Skin of body (tissue), 3 donors: ENCODE measurements at places on chromosomes 1 and 21. TPM values are rescaled to one million over a fixed set of nuclear protein-coding genes. Genes with fewer than 3 reads are reported as not detected.

DNA sequence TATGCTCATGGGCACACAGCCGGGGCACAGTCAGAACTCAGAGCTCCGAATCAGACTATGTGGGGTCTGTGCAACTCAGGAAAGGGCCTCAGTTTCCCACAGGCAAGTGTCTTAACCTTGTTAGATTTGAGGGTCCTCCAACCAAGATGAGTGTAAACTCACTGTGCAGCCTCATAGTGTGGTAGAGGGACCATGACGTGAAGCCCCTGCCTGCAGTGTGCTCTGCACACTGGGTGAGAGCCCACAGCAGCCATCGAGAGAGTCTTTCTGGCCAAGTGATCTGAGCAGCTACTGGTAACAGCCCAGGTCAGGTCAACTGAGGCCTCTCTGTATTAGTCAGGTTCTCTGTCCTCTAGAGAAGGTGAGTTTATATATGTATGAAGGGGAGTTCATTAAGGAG, 592 bp upstream of the LYPD8 start:
- DNase-seq: no peak

The SIK1 gene
- total RNA-seq: 26.6 TPM

The LCE1E gene
- 0.59 TPM for total RNA-seq

The TEDDM1 gene
- not detected for total RNA-seq

The CLCA1 gene
- total RNA-seq: not detected

The ZBTB8B gene
- 0.10 TPM for total RNA-seq

DNA sequence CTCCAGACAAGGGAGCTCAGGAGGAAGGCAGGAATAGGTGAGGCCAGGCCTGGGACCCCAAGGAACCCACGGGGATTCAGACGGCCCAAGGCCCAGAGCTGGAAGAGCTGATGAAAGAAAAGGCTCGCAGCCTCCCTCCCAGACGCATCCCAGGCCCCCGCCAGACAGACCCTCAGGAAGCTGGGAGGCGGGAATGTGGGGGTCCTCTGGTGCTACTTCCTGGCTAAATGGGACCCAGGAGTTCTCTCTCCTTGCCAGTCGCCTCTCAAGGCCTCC, 430 bp downstream of the FBXO2 start:
- no peak for DNase-seq

DNA sequence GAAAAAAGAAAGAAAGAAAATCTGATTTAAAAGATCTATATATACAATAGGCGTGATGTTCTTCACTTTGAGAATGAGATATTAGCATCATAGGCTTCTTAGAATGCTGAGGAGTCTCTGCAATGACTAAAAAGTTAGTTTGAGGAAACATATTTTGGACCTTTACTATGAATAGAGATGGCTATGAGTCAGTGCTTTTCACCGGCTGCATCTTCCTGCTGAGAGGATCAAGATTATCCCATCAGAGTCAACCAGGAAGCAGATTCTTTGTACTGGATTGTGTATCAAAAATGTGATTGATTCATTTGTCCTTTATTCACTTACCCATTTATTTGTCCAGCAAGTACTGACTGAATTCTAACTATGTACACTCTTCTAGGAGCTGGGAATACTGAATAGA, 144.2 kb downstream of the KCNK2 start:
- no peak for DNase-seq
